CD14-positive monocyte (primary cell): ENCODE measurements at places on chromosomes 2 and 18.

DNA sequence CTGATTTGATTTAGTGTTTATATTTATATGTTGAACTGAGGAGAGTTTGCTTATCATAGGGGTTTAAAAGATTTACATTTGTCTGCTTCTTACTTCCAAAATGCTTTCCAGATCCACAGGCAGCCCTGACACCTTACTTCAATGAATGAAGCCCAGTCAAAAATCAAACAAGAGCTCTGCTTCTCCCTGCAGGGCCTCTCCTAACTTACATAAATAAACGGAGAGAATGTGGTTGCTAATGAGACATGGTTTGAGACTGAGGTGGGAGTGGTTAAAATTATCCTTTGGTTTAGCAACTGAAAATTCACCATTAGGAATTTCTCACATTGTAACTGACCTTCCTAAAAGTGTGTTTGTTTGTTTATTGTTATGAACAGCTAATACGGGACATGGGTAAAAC, 612.3 kb upstream of the FANCL start:
- no peak for DNase-seq

GRCh38 chr2:67526283-67526682, 129.2 kb downstream of the ETAA1 start:
- no peak for DNase-seq

DNA sequence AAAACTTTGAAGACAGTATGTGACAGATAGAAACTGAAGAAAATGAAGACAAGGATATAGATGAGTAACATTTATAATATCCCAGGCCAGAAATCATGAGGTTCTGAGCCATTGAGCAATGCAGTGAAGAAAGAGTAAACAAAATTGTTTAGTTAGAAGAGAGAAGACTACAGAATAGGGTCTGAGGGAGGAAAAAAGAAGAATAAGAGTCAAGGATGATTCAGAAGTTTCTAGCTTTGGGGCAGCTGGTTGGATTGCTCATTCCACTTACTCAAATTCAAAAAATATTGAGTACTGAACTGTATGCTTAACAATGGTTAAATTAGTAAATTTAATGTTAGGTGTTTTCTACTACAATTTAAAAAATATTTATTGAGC, 155.0 kb upstream of the OTX1 start:
- no peak for DNase-seq

- DNase-seq: no peak
Measured at GRCh38 chr2:138321458-138321857, 180.1 kb upstream of the SPOPL start.

- no peak for DNase-seq
Measured at GRCh38 chr2:67945940-67946339, 116.9 kb downstream of the C1D start.
